ENCODE measurements at places on chromosomes 3 and 15.
A peak's percentile ranks its signal among the peaks of the same experiment; 100 is the strongest.

GRCh38 chr15:60044636-60045270, 40.6 kb downstream of the FOXB1 start:
- no peak for DNase-seq

GRCh38 chr15:94229591-94230369, 1.6 kb upstream of the MCTP2 start:
- DNase-seq = no peak

DNA sequence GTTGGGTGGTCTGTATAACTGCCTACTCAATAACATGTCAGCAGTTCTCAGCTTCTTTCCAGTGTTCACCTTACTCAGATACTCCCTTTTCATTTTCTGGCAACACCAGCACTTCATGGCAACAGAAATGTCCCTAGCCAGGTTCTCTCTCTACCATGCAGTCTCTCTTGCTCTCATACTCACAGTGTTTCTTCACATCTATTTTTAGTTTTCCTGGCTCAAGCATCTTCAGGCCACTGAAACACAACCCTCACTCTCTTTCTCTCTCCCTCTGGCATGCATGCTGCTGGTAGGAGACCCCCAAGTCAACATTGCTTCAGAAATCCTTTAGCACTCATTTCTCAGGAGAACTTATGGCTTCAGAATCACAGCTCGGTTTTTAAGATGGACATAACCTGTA, at the start of gene CAPN3:
Gene CAPN3, plus strand, starts transcription at position 253 of the 400 bp plus-strand sequence. CDS start 305 bp downstream, outside the sequence.
- no peak for DNase-seq

DNA sequence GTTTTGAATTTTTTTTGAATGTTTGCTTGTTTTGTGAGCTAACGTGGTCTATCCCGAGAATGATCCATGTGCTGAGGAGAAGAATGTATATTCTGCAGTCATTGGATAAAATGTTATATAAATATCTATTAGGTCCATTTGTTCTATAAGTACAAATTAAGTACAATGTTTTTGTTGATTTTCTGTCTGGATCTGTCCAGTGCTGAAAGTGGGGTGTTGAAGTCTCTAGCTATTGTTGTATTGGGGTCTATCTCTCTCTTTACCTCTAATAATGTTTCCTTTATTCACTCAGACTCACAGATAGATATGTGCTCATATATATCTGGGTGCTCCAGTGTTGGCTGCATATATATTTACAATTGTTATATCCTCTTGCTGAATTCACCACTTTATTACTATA, 144.8 kb upstream of the SETMAR start:
- no peak for DNase-seq

GRCh38 chr3:152198665-152199064, 70.1 kb upstream of the MBNL1 start:
- DNase-seq = no peak

DNA sequence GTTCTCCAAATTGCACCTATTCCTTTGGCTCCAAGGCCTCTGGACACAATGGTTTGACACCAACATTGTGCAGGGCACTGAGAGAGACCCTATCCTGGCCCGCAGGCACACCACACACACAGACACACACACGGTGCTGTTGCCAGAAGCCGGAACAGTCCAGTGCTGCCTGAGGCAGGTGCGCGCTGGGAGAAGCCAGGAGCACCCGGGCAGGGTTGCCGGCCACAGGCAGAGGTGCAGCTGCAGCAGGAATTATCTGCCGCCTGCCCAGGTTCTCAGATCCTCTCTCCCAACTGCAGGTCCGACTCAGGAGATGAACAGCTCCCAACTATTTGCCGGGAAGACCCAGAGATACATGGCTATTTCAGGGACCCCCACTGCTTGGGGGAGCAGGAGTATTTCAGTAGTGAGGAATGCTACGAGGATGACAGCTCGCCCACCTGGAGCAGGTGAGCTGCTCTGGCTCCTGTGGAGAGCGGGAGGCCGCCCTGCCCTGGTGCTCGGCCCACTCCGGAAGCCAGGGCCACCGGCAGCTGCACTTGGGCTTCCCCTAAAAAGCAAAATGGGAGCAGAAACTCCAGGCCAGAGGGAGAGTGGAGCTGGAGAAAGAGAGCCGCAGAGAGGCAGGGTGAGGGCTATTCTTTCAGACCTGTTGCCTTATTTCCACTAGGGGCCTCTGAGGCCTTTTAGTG, 42.9 kb downstream of the CHDH start:
- DNase-seq = no peak

- DNase-seq = peak; percentile 23
These were observed 64.0 kb upstream of the CPOX start for GRCh38 chr3:98657457-98657856.

DNA sequence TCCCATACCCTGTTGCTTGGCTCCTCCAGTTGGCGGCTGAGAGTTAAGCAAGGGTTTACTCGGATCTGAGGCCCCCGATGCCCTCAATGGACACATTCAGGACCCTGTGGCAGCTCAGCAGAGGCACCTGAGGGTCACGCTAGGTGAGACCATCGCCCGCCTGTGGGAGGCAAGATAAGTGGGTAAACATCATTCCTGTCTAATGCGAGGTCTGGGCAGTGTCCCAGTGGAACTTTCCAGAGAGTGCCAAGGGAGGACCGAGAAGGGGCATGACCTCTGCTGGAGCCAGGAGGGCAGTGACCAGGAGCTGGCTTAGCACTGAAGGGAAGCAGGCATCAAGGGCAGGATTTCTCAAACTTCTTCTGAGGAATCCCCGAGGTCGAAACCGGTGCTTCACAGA, 65.4 kb upstream of the SEC61A1 start:
- DNase-seq = no peak

- no peak for DNase-seq
These were observed 46.3 kb downstream of the POLR2M start for GRCh38 chr15:57752840-57753239.

GRCh38 chr3:52529376-52530333, 4.0 kb downstream of the NT5DC2 start:
- peak; percentile 0 for DNase-seq

DNA sequence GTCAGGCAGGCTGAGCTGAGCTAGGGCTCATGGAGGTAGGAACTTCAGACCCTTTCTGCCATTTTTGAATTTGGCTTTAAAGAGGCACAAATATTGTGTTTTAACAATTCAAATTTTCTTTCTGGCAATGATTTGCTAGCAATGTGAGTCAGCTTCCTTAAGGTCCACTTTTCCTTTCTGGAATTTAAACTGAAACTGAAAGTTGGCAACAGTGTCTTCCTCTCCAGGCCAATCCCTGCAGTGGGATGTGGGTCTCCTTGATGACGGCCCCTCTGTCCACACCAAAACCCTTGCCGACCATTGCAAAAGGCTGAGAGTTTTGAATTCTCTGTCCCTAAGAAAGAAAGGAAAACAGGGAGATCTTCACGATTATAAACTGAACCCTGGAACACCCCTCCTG, 27.1 kb downstream of the RPSA start:
- DNase-seq = no peak

- DNase-seq = no peak
These were observed 662.0 kb upstream of the GBE1 start for GRCh38 chr3:82423268-82424030.

- DNase-seq = no peak
These were observed 151.2 kb downstream of the FOXP1 start for GRCh38 chr3:71432044-71432975.

DNA sequence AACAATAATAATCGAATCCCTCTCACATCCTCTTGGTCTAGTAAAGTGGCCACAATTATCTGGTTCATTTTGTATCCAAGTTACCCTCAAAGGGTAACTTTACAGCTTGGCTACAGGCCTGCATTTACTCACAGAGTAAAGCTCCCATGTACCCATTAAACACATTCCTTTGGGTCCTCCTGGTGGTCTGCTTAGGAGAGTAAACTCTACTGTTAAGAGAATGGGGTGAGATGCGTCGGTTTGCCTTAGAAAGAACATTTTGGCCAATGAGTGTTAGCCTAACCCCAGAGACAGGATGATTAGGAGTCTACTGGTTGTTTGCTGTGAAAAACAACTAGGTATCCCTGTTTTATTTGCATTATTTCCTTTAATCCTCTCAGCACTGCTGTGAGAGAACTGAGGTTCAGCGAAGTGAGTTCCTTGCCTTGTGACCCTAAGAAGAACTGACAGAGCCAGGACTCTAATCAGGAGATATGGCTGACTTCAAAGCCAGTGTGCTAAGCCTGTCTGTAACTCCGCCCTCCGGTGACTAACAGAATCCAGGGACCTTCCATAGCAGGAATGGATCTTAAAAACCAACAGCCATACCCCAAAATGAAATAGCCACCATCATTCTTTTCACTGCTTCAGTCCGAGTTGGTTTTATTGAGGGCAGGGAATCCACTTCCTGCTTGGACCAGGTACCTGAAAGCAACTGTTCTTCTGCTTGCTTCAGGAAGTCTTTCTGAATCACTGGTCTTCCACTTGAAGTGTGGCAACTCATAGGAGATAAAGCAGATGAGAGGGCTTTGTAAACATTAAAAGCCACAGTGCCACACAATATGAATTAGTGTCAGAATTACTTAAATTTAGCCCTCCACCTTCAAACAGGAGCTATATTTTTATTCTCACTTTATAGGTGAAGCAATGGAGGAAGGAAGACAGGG, 317.3 kb upstream of the WNT5A start:
- DNase-seq = no peak

- peak; percentile 90 for DNase-seq
These were observed 20.3 kb upstream of the CSPG4 start for GRCh38 chr15:75732809-75733451.

GRCh38 chr15:80324545-80325080, 72.6 kb upstream of the CTXND1 start:
- no peak for DNase-seq

GRCh38 chr3:5010706-5011554, 31.7 kb downstream of the BHLHE40 start:
- DNase-seq = no peak

DNA sequence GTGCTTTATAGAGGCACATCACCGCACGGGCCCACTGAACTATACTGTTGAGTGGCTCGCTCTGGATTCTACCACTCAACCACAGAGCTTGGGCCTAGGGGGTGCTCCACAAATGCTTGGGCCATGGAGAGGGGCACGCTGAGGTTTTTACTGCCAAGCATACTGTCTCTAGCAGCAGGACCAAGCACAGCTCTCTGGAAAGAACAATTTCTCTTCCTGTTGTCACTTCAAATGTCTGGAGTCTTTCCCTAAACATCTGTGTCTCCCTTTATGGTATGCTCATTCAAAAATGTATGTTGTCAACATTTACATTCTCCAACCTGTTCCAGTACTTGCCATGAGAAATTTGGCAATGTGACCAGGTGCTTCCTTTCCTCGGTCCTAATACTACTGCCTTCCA, 114.7 kb upstream of the TPM1 start:
- DNase-seq = no peak

DNA sequence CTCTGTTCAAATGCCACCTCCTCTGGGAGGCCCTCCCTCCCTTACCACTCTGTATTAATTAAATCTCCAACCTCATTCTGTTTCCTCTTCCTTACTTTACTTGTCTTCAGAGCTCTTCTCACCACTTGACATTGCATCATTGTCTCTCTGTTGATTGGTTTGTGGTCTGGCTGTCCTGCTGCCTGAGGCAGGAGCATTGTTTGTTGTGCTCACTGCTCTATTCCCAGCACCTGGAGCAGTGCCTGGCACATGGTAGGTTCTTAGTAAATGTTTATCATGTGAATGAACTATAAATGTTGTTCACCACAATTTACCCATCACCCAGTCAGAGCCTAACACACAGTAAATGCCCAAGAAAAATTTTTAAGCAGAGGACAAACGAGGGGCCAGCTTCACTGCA, 6.7 kb upstream of the BFSP2 start:
- no peak for DNase-seq

- DNase-seq = no peak
These were observed 344.8 kb upstream of the GRM7 start for GRCh38 chr3:6516143-6516542.

DNA sequence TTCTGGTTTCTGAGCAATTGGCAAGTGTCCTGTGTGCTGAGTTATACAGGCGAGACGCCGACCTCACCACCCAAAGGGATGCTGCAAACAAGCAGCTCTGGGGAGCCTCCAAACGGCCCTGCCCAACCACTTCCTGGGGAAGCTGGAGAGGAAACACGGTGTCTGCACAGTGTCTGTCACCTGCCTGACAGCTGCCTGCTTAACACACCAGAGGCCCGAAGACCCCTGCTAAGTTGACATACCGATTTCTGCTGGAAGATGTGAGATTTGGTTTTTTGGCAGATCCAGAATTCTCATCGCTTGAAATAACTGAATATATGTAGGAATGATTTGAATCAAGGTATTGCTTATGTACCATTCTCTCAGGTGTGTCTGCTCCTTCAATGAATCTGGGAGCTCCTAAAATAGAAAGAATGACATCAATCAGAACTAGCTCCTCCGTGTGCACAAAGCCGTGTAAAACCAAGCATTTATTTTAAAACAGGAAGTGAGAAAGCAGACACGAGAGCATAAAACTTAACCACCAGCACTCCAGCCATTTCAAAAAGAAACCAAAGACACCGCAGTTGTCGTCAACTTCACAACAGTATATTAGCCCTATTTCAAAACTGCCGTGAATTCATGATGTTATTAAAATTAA, 27.2 kb downstream of the LRRC2 start:
- DNase-seq = no peak

- DNase-seq = no peak
These were observed 287.1 kb downstream of the NAALADL2 start for GRCh38 chr3:175146258-175146657.

DNA sequence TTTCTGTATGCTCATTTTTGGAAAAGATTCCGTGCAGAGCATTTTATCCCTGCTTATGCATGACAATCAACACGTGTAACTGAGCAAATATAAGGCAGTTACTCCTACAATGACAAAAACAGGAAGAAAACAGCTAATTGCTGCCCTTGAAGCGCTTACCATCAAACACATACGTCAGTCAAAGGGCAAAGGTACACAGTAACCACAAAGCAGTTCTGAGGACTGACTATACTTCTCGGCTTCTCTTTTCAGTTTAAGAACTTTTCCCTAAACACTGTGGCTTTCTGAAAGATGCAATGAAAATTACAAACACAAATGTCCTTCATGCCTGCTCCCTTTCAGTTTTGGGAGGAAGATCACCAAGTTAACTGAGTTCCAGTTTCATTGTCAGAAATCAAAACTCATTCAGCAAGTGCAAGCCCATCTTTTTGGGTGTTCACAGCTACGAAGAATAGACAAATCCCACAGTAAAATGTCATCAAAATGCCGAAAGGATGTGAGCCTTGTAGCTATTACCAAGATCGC, 602.8 kb downstream of the FOXP1 start:
- DNase-seq = no peak

GRCh38 chr15:70892912-70893560, 410 bp downstream of the LRRC49 start:
- no peak for DNase-seq

- DNase-seq = no peak
These were observed 143.2 kb upstream of the LIPC start for GRCh38 chr15:58288592-58288991.

- peak; percentile 89 for DNase-seq
These were observed at the start of gene NDUFB4 for GRCh38 chr3:120596116-120596852. TSS of gene NDUFB4 (plus strand) at chr3:120596336. CDS start at chr3:120596360, 24 bp downstream.

- DNase-seq = no peak
These were observed 83.9 kb upstream of the KCNAB1 start for GRCh38 chr3:156036258-156037053.
